ENCODE measurements at places on chromosomes 1 and 21.

DNA sequence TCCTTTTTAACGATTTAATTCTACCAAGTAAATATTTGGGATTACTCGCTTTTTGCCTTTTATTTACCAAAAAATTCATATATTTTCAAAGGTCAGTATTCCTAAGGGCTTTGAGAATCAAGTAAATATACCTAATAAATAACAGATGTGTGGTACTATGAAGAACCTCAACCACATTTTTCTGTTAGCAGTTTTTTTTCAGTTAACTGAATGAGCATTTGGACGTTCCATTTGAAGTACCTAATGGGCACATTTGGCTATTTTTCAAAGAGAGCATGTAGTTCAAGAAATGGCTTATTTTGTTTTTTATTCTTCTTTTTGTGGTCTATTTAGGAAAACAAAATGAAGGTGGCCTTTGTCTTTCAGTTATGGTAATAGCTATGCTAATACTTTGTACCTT lies 253.0 kb downstream of the GPR52 start:
- DNase-seq = no peak

- DNase-seq = no peak
Observed at GRCh38 chr1:207017615-207018559, 14.7 kb downstream of the C1orf116 start.

- no peak for DNase-seq
Observed at GRCh38 chr1:74753104-74753503, 20.2 kb downstream of the TYW3 start.

DNA sequence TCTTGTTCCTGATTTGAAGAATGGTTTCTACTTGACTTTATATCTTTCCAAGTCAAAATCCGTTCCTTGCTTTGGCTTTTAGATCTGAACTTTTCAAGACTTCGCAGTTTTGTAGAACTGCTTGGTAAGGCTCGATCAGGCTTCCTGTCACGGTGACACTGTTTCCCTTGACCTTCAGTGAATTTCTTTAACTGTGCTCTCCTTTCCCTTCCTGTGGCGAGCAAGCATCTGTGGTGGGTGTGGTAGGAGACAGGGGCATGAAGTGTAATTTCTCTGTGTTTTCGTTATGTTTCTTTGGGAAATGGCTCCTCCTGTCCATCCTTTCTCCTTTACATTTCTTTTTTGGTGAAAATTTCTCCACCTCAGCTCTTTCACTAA lies 10.4 kb downstream of the STYXL2 start:
- peak; percentile 59 for DNase-seq

DNA sequence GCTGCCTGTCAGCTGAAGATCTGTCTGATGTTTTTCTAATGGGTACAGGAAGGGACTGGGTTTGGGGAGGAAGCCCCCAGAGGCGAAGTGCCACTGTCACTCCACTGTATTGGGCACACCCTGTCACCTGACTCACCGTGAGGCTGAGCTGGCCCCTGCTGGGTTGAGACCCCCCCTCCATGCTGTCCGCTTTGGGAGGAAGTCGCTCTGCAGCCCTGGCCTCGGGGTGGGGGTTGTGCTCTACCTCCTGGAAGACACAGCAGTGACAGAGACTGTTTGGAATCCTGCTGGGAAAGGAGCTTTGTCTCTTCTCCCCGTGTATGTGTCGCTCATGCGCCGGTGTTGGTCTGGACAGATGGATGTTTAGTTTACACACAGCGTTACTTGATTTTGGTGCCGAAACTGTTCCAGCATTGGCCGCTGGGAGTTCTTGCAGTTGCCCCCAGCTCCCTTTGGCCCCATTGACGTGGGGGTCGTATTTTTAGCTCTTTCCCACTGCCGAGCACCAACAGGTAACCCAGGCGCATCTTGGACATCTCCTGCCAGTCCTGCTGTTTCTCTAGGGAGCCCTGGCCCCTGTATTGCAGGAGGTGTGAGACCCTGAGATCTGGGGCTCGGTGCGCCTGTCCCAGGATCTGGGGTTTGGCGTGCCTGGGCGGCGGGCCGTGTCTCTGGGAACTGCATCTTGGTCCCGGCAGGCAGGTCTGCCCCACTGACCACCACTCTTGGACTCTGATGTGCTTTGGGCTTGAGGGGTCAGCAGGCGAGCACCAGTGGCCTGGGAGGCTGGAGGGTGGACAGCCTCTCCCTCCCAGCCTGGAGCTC lies 30.3 kb downstream of the SLX9 start:
- no peak for DNase-seq

- DNase-seq = peak; percentile 86
Observed at GRCh38 chr1:172638885-172639831, 19.7 kb upstream of the FASLG start.

GRCh38 chr1:46522969-46523320 lies 28.5 kb downstream of the KNCN start:
- no peak for DNase-seq

- DNase-seq = no peak
Observed at GRCh38 chr1:94283462-94283861, 46.1 kb upstream of the ARHGAP29 start.

DNA sequence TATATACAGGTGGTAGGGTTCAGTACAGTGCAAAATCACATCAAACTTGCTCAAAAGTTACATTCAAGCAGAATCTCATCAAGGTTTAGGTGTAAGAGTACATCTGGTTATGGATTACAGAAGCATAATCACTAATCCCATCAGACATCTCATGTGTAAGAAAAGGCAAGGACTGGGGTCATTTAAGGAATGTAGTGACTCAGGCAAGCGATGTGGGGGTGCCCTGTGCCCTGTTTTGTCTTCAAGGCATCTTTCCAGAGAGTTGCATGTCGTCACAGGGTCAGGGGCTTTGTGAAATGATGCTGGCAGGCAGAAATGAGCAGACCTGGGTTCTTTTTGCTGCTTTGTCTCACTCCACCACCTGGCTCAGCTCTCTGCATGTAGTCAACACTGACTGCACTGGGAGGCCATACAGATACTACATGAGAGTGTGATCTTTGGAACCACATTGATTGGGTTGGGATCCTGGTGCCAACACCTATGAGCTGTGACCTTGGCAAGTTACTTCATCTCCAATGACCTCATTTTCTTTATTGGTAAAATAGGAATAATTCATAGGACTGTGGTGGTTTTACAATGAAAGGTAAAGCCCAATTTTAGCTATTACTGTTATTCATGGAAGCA lies 8.2 kb upstream of the HHIPL2 start:
- no peak for DNase-seq

- peak; percentile 83 for DNase-seq
Observed at GRCh38 chr1:202968895-202969295, 1.8 kb upstream of the CYB5R1 start.

Measured in Jurkat, Clone E6-1 (cell line).